ENCODE measurements at places on chromosomes 5 and 9.

DNA sequence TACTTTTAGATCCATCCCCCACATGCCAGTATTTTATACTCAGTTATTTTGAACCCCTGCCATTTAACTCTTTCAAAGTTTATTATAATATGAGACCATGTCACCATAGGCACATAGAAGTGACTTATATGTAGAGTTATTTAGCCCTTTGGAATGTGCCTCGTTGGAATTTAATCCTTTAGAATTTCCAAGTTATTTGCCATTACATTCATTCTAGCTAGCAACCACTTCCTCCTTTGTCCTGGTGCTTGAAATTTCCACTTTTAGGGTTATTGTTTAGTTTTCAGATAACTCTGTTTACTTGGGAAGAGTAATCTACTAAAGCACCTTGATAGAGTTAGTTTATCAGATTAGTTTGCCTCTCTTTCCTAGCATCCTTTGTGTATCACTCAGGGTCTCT lies 82.8 kb upstream of the TLE1 start:
- no peak for DNase-seq

- no peak for DNase-seq
Observed at GRCh38 chr9:21056931-21057330, 20.8 kb downstream of the IFNB1 start.

DNA sequence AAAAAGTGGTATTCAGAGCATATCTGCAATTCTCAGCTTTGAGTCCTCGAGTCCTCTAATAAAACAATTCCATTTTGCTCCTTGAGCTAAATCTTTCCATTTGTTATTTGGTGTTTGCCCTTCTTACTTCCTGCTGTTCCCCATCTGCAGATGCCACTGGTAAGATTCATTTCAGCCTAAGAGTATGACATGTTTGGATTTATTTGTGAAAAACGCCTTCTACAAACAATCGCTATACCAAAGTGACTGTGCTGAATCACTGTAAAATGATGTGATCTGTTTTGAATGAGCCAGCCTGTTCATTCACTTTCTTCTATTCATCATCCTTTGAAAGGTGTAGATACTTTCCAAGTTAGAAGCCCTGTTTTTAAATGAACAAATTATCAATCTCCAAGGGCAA lies 27.7 kb downstream of the KCTD16 start:
- no peak for DNase-seq

DNA sequence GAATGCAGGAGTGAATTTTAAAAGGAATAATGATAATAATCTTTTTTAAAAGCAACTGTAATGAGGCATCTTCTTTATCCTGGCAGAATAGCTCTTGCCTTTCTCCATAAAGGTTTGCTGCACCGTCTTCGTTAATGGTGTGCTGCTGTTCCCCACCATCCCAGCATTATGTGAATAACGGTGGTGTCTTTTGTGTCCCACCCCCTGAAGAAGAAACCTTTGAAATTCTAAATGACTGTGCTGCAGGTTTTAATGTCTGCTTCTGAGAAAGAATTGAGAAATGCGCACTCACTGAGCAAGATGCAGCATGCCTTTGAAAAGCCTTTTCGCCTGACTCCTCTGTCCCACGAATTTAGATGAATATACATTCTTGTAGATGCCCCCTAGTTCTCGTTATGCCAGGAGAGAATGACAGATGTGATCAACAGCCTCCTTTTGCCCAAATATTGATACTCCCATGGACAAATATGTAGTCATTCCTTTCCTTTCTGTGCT lies 246.1 kb upstream of the ZNF462 start:
- DNase-seq: no peak

DNA sequence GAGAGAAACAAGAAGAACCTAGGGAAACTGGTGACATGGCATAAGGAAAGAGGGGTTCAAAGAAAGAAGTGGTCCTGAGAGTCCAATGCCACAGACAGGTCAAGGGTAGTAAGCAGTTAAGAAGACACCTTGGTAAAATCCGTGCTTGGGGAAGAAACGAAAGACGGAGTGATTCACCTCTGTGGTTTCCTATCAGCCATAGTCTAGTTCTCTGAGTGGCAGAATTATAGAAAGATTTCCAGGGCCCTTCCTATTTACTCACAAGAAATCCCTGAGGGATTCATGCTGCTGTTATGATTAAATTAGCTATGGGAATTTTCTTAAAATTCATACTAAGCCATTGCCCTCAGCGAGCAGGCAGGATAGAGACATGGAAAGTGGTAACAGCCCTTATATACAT lies 31.7 kb downstream of the IL33 start:
- DNase-seq: no peak

DNA sequence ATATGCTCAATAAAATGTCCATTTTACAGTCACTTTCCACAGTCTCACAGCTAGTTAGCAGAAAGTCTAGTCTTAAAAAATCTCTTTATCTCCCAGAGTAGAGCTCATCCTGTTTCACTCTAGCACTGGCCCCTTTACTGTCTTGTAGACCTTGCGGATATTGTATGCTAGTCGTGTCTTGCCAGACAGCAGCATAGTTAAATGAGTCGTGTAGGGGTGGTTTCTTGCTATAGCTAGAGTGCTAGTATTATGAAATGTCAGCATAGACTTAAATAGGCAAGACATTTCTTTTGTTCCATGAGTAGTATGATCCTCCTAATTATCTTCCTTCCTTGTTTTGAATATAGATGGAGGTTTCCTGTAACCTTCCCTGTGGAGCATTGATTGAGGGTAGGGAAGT lies 77.4 kb downstream of the C7 start:
- DNase-seq: no peak

GRCh38 chr5:3277590-3278196 lies 317.9 kb upstream of the IRX1 start:
- DNase-seq: no peak

- DNase-seq: no peak
Observed at GRCh38 chr5:56011835-56012234, 17.1 kb upstream of the IL6ST start.

Measured in GDM1 (cell line).